ENCODE measurements at places on chromosomes 1 and 21. TPM values are rescaled to one million over a fixed set of nuclear protein-coding genes. Genes with fewer than 3 reads are reported as not detected.

The NBPF6 gene
- not detected for total RNA-seq

- no peak for DNase-seq
Observed at GRCh38 chr1:235735621-235736020, 86.0 kb upstream of the GNG4 start.

DNA sequence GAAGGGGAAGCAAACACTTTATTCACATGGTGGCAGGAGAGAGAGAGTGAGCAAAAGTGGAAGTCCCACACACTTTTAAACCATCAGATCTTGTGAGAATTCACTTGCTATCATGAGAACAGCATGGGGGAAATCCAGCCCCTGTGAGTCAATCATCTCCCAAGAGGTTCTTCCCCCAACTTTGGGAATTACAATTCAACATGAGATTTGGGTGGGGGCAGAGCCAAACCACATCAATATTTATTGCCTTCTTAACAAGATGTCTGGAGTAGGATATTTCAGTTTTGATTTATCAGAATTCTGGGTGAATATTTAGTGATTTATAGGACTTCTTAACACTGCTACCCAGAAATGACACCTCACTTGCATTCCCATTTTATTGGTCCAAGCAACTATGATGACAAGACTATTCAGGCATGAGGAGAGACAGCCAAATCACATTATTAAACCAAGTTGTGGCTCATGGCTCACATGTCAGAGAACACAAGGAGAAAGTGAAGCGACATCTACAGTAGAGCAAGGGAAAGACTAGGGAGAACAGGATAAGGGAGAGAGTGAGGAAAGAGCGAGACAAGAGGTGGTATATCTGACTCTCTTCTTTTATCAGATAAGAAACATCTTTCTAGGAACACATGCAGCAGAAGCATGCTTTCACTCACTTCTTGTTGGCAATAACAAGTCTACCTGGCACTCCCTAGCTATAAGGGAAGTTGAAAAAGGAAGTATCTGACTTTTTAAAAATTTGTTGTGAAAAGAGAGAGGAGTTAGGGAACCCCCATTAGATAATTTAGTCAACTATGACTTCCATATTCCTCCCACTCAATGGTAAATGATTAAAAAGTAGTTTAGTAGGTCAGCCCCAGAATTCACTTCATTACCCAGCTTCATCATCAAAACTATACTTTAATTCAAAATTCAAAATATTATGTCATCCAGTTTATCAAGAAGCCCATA, 36.6 kb upstream of the PTPRC start:
- no peak for DNase-seq

GRCh38 chr1:209390764-209391163, 192.8 kb upstream of the CAMK1G start:
- DNase-seq = no peak

DNA sequence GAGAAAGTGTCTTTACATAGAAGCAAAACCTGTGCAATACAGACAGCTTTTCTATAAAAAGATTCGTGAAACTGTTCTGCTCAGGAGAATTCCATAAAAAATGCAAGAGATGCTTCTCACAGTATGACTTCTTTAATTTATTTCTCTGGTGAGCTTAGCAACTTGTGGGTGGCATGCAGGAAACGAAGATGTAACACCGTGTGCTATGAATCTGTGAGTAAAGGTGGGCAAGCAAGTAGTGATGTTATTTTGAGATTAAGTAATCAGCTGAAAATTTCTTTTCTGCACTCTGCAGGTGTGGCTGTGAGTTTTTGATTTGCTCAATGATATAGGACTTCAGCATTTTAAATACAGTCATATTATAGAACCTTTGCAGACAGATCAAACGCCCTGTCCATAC, 656.8 kb upstream of the NCAM2 start:
- no peak for DNase-seq

All from ovary (tissue), 10 donors.